ENCODE measurements at places on chromosomes 6 and 20.
A peak's percentile ranks its signal among the peaks of the same experiment; 100 is the strongest.

DNA sequence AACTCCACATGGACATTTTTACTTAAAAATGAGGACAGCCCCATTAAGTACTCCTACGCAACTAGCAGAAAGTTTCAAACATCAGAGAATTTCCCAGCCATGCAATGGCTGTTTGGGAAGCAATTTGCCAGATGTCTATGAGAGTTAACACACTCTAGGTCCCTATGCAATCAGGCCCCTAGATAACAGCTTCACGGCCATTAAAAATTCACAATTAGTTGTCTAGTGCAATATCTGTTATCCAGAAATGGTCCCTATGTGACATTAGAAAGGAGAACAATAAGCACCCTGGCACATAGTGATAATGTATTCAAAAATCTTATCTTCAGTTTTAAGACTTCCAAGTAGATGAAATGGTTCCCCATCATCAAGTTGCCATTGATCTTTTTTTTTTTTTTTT lies 174.3 kb upstream of the NRSN1 start:
- DNase-seq = no peak

DNA sequence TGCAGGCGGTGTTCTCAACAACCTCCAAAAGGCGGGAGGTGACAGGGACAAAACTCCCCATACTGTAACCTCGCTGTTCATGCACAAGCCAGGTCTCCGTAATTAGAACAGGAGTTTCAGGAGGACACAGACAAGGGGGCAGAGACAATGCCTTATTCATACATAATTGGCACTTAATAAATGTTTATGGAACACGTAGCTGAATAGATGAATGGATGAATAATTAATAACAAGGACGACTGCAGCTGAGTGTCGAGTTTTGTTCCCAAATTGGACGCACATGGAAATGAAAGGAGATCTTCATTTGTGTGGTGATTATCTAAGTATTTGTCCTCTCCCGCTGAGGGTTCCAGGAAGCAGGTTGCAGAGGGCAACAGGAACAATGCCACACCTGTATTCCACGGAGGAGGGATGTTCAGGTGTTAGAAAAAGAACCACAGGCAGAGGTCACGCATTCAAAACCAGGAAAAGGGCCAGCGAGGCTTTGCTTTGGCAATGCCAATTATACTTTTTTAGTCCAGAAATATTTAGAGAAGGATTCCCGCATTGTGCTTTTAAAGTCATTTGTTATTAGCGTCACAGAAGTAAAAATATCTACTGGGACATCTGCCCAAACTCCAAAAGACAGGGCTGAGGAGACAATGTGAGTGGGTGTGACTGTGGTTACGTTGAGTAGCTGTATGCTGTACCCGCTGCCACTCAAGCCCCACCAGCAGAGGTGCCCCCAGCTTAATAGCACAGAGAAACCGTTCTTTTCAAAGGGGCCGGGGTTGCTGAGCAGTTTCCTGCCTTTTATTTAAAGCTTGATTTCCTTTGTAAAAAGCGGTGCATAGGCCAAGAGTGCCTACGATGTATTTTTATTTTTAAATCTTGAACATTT lies 123.3 kb downstream of the PXDC1 start:
- DNase-seq = no peak

DNA sequence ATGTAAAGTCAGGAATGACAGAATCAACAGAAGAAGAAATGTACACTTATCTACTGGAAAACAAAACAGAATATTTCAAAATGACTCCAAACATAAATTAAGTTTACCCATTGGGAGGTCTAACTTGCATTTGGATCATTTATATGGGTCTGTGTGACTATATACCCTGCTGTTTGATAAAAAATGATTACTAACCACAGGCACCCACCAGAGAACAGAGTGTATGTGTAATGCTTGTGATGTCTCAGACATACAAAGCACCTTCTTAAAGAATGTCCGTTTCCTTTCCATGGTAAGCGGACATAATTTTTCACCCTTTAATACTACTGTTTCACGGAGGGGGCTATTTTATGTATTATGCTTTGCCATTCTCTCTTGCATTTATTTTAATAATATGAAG lies 19.2 kb downstream of the SIM1 start:
- DNase-seq = no peak

DNA sequence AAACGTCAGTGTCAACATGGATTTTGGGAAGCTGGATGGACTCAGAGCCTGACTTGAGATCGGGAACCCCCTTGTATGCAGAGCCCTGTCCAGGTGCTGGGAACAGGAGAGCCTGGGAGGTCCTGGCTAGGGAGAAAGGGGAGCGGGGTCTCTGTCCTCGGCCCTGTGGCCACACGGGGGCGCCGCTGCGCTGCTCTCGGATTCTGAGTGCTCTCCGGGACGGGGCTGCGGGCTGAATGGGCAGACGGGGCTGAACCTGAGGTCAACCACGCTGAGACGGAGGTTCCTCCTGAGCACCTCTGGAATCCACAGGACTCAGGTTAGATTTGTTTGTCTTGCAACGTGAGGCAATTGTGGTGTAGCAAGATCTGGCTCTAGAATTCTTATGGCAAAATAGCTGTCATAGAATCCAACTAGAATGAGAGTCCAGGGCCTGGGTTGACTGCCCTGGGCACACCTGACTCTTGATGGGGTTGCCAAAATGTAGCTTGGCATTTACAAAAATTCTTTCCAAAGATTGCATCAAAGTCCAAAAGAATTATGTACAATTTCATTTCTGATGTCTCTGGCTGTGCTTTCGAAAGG lies 20.6 kb upstream of the HLA-F start:
- peak; percentile 84 for DNase-seq

DNA sequence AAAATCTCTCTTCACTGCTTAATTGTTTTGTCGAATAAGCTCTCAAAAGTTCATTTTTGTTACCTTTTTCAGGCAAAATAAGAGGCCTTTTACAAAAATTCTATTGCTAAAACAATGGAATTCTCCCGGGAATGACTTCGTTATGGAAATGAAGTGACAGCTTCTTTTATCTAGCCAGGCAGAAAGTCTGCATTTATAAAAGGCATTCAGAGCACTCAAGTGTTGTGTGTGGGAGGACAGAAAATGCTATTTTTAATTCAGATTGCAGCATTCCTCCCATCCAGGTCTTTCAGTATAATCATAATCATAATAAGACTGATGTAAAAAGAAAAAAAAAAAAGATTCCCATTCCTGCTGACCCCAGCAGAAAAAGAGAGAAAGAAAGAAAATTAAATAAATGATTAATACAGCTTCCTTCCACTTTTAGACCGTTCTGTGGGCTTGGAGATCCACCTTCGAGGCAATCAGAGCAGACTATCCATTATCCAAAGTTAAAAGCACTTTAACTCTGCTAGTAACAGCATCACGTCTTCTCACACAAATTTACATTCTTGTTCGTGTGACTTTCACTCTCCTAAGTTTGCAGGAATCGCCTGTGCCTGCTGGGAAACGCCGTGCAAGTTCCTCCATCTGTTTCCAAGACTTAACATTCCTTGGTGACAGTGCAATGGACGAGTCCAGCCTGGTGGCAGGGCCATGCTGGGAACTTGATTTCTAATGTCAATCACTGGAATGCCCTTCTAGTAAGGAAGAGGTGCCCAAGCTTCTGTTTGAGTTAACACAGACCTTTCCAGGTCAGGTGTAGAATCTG lies 258.8 kb downstream of the GMPR start:
- peak; percentile 21 for DNase-seq

GRCh38 chr6:15132854-15133670 lies 112.8 kb upstream of the JARID2 start:
- no peak for DNase-seq

- DNase-seq = no peak
Measured at GRCh38 chr6:10725716-10726115, 2.8 kb downstream of the TMEM14C start.

DNA sequence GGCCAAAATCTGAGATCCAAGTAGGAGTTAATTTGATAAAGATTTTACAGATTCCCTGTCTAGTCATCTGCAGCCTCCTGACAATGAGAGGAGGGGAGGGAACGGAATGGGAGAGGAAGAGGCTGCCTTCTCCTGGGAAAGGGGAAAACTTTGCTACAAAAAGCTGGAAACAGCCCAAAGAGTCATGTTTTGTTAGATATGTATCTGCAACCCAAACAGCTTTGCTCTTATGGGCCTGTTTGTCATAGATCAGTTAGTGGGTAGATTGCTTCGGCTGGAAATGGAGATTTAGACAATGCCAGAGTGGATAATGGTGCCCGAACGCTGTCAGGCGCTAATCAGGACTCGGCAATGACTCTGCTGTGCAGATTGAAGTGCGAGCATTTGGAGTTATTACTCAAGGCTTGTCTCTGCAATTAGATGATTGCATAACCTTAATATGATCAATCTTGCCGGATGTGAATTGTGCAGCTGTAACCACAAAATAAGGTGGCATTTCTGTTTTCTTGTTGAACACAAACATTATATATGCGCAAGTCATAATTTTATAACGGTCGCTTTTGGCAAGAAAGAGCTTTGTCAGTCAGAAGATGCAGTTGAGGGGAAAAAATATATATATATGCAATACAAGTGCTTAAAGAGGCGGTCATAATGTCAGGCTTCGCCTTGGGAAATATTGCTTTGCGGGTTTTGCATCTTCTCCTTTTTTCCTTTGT lies 92.4 kb upstream of the MAFB start:
- no peak for DNase-seq

DNA sequence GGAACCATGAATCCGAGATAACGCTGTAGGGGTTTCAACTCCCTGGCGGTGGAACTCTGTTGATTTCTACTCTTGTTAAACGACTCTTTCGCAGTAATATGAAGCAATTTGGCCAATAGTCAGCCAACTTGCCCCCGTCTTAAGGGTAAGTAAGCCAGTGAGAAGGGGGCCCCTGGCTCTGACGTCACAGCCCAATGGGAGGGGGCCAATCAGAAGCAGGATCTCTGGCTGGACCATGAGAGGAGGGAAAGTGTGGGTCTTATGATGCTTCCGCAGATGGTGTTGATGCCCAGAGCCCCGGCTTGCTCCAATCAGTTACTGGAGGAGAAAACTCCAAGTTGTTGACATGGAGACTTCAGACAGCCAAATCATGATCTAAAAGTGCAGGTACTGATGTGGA lies 242.4 kb downstream of the BMP7 start:
- no peak for DNase-seq

DNA sequence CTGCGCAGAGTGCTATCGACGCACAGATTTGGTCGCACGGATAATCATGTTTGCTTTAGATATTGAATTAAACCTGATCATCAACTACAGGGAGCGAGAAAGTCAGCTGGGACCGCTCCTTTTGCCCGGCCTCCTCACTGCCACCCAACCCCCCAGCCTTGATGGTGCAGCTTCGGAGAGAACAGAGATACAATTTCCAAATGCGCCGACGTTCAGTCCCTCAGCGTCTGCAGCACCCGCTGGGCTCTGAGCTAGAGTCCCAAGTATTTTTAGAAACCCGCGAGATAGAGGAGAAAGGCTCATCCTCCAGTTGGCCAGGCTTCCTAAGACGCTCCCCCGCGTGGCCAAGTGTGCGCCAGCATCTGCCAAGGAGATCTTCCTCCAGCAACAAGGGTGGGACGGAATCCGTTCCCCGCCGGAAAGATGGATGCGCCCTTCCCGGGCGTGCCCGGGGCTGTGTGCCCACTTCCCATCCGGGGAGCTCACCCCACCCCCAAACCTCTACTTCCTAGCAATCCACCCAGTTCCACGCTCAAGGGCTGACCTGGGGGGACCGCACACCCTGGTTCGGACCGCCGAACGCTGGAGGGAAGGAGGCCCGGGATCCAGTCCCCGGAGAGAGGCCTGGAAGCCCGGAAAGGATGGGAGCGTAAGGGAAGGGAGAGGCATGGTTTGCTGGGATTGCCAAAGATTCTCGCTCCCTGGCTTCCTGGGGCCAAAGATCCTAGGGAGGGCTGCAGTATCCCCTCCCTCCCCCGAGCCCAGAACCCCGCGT lies 4.1 kb downstream of the NKX2-2 start:
- DNase-seq = peak; percentile 75

- DNase-seq = peak; percentile 87
Measured at GRCh38 chr6:127515794-127516661, 3.1 kb downstream of the MTCL3 start.

DNA sequence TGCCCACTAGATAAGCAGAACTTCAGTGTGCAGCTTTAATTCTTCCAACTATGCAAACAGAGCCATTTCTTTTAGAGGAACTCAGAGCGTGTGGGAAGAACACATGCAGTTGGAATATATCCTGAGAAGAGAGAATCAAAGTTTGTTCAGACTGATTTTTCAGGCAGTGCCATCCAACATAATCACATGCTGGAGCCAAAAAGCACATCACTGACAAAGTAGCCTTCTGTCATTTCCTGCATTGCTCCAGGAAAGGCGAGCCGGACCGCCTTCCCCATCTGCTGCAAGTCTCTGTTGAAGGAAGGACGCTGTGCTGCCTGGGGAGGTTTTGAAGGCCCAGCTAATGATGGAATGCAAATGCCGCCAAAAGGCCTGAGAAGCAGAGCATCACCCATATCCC lies 98.4 kb downstream of the DOK5 start:
- no peak for DNase-seq

GRCh38 chr6:41878961-41879405 lies 16.2 kb downstream of the USP49 start:
- DNase-seq = no peak

GRCh38 chr6:124870611-124871459 lies 91.4 kb upstream of the RNF217 start:
- DNase-seq = peak; percentile 43

DNA sequence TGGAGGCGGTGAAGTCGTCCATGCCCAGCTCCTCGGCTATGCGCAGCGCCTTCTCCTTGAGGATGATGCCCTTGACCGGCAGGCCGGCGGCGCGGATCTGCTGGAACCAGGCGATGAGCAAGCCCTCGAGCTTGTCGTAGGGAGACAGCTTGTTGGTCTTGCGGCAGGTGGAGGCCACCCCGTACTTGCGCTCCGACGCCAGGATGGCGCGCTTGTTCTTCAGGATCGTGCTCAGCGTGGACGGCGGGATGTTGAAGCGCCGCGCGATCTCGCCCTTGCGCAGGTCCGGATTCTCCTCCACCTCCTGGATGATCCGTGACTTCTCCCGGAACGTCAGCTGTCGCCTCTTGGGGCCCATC lies 435 bp downstream of the CENPB start:
- peak; percentile 60 for DNase-seq

DNA sequence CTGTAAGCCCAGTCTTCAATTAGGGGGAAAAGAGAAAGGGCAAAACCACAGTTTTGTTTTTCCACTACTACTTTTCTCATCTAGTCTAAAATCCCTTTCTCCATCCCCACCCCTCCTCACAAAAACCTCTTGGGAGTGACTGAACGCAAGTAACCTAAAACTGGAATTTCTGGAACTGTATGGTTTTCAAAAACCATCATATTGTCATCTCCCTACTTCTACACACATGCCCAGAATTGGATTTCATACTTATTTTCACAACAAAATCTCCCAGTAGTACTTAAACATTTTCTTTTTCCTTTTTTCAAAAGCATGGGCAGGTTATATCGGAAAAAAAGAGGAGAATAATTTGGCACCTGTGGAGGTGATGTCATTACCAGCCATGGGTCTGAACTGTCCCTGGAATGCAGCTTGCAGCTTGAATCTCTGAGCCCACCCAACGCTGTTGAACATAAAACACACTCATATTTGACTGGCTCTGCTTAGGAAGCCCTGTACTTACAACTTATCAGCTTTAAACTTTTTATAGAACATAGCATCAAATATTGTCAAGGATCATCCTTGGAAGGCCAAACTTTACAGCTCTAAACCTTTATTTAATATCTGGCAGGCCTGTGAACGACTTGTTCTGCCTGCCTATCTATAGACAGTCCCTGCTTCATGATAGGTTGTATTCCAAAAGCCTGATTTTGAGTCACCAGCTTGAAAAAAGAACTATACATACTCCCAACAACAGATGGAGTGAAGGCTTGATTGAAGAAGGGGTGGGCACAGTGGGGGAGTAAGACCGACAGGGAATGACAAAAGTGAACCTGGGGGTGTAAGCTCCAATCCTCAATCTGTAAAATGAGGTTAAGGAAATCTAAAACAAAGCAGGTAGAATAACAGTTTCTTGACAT lies 59.3 kb downstream of the EPB41L2 start:
- DNase-seq = peak; percentile 15

GRCh38 chr6:135936606-135937005 lies 85.1 kb downstream of the PDE7B start:
- DNase-seq = no peak
